ENCODE measurements at places on chromosomes 13 and 19. TPM values are rescaled to one million over a fixed set of nuclear protein-coding genes. Genes with fewer than 3 reads are reported as not detected.

GRCh38 chr19:47762615-47763308 lies 15.7 kb upstream of the SELENOW start:
- DNase-seq, result no peak

GRCh38 chr13:77390391-77390790 lies 63.5 kb upstream of the MYCBP2 start:
- DNase-seq, result no peak

DNA sequence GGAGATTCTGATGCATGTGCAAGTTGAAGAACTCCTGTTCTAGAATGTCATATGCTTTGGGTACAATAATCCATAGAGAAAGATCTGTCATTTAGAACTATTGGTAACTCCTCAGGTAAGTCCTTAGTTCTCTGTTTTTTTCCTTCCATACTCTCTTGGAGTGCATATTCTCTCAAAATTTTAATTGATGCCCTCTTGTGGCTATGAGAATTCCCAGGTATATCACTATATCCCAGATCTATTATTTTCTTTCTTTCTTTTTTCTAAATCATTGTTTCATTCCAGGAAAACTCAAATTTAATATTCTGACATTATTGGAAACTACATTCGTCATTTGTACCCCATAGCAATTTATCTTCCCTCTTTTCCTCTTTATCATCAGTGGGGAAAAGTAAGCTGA lies 485.4 kb downstream of the KLF5 start:
- DNase-seq, result no peak

ZNF823 gene
- 4.8 TPM for total RNA-seq

- no peak for DNase-seq
These were observed 52.5 kb upstream of the SHKBP1 start for GRCh38 chr19:40524133-40524549.

GRCh38 chr19:58181902-58182576 lies 822 bp upstream of the ZNF274 start:
- peak; percentile 18 for DNase-seq

CCNA1 gene
- total RNA-seq, result 0.81 TPM

- DNase-seq, result peak; percentile 88
These were observed at the start of gene FBXL3 for GRCh38 chr13:77026861-77027621. FBXL3 (minus strand) TSS chr13:77027159; CDS start chr13:77021860, 5,299 bp downstream.

MTUS2 gene
- not detected for total RNA-seq

CATSPERD gene
- total RNA-seq, result not detected

KLK15 gene
- total RNA-seq, result not detected

DNA sequence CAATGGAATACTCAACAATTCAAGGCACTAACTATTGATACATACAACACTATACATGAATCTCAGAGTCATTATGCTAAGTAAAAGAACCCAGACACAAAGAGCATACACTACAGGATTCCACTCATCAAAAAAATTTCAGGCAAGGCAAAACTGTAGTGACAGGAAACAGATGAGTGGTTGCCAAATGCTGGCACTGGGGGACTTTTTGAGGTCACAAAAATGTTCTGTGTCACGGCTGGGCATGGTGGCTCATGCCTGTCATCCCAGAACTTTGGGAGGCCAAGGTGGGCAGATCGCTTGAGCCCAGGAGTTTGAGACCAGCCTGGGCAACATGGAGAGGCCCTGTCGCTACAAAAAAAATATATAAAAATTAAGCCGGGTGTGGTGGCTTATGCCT lies 129.4 kb downstream of the KL start:
- no peak for DNase-seq

- peak; percentile 30 for DNase-seq
These were observed 17.0 kb upstream of the SACS start for GRCh38 chr13:23450340-23451046.

- peak; percentile 39 for DNase-seq
These were observed 818.2 kb downstream of the UQCRFS1 start for GRCh38 chr19:28394725-28395124.

KDELR1 gene
- total RNA-seq, result 75.9 TPM

DNA sequence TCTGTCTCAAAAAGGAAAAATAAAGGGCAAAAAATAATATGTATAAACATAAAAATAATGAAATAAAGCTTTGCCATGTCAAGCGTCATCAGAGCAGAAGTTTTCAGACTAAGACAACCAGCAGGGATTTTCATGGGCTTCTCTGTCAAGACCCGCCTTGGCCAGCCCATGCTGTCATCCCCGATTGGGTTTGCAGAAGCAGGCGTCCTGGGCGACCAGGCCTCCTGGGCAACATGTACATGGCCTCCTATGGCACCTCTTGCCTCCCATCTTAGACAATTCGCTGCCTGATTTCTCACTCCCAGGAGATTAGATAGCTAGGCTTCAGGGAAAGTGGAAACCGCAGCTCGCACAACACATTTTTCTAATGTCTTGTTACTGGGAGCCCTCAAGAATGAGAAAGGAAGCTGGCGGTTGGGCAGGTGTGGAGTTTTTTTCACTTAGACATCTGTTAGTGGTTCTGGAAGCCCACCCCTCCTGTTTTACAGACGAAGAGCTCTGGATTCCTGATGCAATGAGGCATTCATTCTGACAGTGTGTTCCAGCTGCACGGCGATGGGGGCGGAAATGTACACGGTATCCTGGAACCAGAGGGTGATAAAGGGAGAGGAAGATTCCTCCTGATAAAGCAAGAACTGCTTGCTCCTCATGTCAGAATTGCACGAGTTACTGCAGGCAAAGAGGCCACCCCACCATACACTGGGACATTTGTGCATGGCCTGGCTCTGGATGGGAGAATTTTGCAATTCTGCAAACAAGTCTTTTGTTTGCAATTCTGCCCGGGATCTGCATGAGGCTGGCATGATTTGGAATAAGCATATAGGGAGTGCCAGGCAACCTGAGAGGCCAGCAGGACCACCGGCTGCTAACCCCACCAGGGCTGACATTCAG lies 47.4 kb upstream of the KATNAL1 start:
- DNase-seq, result no peak

DNA sequence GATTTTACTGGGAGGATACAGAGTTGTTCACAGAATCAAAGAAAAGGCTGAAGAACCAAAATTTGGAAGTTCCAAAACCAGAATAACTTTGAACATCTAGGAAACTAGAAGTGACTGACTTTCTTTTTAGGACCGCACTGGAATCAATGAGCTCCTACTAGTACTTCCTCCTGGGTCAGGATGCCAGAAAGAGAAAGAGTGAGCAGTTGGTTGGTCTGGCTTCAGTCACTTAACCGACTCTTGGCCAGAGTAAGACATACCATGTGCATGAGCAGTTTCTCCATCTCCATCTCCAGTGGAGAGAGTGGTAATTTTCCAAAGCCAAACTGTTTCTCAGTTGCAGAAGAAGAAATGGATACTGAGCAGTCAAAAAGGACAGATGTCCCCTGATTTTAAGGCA lies 27.1 kb upstream of the MTUS2 start:
- peak; percentile 7 for DNase-seq

DNA sequence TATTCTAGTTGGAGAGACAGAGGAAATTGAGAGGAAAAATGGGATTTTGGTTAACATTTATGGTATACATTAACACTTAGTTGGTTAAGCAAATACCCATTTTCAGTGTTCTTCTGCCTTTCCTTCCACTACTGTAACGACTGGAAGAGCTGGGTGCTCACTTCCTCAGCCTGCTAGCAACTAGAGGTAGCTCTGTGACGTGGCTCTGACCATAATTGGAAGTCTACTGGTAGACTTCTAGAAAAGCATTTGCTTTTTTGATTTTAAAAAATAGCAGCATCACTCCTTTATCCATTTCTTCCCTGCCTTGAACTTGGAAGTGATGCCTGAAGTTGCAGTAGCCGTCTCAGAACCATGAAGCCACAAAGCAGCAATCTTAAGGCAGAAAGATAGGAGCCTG lies 15.9 kb downstream of the NHLRC3 start:
- no peak for DNase-seq

GRCh38 chr13:112615391-112615790 lies 27.4 kb upstream of the TUBGCP3 start:
- no peak for DNase-seq

ZNF784 gene
- total RNA-seq, result 15.1 TPM

DNA sequence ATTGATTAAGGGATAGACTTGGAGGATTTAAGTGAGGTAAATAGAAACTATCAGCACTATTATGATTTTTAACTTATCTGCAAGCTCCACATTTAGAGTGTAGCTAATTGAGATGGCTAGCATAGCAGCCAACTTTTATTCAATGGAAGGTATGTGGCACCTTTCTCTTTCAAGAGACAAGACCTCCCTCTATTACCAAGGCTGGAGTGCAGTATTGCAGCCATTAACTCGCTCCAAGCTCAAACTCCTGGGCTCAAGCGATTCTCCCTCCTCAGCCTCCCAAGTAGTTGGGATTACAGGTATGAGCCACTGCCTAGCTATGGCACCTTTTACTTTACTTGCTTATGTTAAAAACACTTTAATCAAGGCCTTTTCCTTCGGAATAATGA lies 8.2 kb downstream of the TPT1 start:
- DNase-seq, result no peak

TNFSF11 gene
- total RNA-seq, result not detected

VSTM1 gene
- 2.2 TPM for total RNA-seq

DNA sequence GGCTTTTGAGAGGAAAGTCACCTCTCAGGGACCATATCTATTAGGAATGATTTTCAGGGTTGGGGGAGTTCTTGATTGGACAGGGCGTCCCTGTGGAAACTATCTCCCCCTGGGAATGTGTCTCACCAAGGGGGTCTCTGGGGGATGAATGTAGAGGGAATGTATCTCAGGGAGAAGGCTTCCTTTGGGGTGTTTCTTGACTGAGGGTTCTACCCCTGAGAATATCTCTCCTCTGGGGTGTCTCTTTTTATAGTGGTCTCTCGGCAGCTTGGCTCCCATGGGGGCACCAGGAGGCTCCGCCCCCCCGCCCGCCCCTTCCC lies 1.0 kb downstream of the RTBDN start:
- DNase-seq, result no peak

DNA sequence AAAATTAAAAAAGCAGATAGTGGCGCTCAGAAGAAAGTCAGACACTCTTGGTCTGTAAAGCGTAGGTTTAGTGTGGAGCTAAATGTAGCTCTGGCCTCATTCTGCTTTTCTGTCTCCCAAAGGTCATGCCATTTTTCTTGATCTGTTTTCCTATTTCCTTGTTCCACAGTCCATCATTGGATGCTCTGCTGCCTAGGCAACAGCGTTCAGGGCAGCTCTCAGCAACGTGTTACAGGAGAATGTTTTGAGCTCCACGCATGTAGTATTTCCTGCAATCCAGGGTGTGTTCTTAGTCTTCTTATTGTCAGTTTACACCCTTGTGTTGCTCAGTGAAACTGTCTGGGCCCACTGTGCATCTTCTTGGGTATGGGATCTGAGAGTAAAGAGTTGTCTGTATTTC lies 46.0 kb upstream of the PCDH8 start:
- DNase-seq, result no peak

- no peak for DNase-seq
These were observed 1.8 kb upstream of the CEACAM16 start for GRCh38 chr19:44696939-44697669.

- no peak for DNase-seq
These were observed 66.9 kb downstream of the TSHZ3 start for GRCh38 chr19:31282346-31282745.

GRCh38 chr13:77016251-77016812 lies 10.6 kb downstream of the FBXL3 start:
- no peak for DNase-seq

DNA sequence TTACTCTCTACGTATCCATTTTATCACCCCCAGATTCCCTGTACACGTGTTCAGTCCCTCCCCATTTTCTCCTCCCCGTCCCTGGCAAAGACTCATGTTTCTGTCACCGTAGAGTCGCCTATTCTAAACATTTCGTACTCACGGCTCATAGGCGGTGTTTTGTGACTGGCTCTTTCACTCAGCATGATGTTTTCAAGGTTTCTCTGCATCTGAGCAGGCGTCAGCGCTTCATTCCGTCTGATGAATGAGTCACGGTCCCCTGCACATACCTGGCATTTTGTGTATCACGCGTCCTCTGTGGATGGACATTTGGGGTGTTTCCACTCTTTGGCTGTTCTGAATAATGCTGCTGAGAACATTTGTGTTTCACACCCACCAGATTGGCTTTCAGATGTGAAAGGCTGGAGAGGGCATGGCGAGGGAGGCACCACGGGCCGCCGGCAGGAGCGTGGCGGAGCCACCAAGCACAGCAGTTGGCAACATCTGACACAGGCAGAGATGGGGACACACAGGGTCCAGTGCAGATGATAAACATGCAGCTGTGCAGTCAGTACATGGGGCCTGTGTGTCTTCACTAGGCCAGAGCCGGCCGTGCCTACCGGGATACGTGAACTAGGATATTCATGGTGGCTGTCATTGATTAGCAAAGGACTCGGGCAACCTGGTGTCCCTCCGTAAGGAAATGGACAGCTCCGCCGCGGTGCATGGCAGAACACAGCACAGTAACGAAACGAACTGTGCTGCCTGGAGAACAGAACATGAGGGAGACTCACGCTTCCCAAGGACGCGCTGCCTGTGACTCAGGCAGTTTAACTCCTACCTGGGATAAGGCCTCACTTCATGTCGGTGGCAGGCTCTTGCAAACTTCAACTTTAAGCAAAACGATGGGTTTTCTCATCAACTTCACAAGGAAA lies 117.2 kb downstream of the ATP11A start:
- no peak for DNase-seq

DNA sequence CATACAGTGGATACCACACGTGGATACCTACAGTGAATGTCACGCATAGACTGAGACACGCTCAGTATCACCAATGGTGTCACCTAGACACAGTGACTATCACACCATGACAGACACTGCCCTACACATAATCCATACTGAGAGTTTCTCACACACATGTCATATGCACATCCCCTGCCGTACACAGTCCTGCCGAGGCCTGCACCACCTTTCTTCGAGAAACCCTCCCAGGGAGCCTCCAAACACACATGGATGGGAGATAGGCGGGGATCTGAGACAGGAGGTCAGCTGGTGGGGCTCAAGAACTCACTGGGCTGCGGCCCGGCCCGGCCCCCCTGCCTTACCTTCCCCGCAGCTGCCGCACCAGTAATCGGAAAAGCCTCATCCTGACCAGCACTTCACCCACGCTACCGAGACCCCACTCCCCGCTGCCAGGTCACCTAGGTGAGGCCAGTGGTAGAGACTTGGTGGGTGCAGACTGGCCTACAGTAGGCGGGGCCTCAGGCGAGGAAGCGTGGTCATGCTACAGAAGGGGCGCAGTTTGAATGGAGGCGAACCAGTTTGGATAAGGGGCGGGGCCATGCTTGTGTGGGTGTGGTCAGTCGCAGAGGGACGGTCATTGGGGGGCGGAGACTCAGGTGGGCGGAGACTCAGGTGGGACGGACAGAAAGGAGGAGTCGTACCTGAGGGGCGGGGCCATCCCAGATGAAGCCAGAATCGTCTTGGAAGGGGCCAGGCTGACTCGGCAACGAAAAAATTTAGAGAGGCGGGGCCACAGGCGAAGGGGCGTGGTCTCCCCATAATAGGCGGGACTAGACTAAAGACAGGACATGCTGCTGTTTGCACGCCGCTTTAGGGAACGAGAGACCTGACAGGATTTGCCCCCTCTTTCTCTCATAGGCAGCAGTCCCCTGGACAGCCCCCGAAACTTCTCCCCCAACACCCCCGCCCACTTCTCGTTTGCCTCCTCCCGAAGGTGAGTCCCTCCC lies 2.1 kb downstream of the MAST1 start:
- peak; percentile 75 for DNase-seq

GRCh38 chr13:114222461-114222968 lies 12.2 kb upstream of the CDC16 start:
- DNase-seq, result peak; percentile 96

FUT6 gene
- total RNA-seq, result 2.4 TPM

Measured in hematopoietic multipotent progenitor cell (in vitro differentiated cells).